Hematopoietic multipotent progenitor cell treated with erythropoietin and hydrocortisone succinate and interleukin-3 and kit ligand, for 15 days (in vitro differentiated cells): ENCODE measurements at places on chromosomes 3 and 15.
A peak's percentile ranks its signal among the peaks of the same experiment; 100 is the strongest.

DNA sequence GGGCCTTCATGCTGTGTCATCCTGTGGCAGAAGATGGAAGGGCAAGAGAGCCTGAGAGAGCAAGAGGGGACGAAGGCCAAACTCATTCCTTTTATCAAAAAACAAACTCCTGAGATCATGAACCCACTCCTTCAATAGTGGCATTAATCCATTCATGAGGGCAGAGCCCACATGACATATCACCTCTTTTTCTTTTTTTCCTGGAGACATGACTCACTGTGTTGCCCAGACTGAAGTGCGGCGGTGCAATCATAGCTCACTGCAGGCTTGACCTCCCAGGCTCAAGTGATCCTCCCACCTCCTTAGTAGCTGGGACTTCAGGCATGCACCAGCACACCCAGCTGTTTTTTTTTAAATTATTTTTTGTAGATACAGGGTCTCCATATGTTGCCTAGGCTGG, 92.0 kb upstream of the RNU6-1 start:
- no peak for DNase-seq

- no peak for DNase-seq
These were observed 945 bp downstream of the VIPR1 start for GRCh38 chr3:42503251-42503924.

DNA sequence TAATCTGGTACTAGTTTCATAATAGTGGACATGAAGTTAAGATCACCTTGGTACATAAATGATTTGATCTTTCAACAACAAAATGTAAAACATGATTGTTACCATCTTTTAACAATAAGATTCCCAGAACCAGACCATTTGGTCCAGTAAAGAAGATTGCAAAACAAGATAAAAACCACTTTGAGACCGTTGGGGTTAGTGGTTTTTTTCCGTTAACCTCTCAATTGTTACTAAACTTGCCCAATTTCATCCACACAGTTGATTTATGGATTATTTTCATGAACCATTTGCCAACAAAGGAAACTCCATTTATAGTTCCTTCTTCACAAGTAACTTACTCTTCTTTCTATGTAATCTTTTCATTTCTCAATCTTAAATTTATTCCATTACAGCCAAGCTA, 53.8 kb downstream of the ATP8B4 start:
- no peak for DNase-seq

GRCh38 chr15:31265871-31266711, 60.5 kb upstream of the KLF13 start:
- peak; percentile 97 for DNase-seq

DNA sequence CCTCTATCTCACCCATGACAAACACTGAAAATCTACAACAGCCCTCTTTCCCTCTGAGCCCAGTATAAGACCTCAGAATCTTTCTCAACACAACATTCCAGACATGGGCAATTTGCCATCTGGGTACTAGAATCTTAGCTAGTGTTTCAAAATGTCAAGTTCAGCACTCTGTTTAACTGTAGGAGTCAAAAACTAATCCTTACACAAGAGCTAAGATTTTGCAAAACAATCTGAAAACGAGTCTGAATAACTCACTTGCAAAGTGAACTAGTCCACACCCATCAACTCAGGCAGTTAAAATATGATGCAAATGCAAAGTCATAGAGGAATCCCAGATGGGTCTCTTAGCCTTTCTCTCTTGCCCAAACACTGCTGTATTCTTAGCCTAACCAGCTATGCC, 67.8 kb downstream of the GPR176 start:
- no peak for DNase-seq

- no peak for DNase-seq
These were observed 4.3 kb upstream of the AP4E1 start for GRCh38 chr15:50904211-50904610.

GRCh38 chr3:38095669-38096483, 41.1 kb downstream of the ACAA1 start:
- DNase-seq, result no peak

DNA sequence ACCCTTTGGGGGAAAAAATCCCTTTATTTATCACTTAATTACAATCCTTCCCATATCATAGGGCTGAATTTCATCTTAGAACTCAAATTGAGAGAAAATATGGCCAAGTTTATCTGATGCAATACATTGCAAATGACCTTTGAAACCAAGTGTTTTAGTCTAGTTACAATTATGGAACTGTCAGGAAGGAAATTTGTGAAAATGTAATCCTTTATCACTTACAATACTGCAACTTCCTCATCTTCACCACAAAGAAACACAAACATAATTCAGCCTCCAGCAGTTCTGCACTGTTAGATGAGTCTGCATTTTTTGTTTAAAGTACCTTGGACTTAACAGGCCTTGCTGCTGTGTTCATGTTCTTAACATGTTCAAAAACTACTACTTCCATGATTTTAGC, 4.6 kb downstream of the CCPG1 start:
- DNase-seq, result peak; percentile 46

- no peak for DNase-seq
These were observed 150.6 kb downstream of the DUT start for GRCh38 chr15:48481802-48482201.

GRCh38 chr3:4786431-4786830, 192.8 kb upstream of the BHLHE40 start:
- DNase-seq, result no peak

GRCh38 chr15:26972636-26973035, 1.7 kb downstream of the GABRG3 start:
- DNase-seq, result no peak

GRCh38 chr15:34301058-34301457, 36.5 kb downstream of the SLC12A6 start:
- DNase-seq, result no peak

DNA sequence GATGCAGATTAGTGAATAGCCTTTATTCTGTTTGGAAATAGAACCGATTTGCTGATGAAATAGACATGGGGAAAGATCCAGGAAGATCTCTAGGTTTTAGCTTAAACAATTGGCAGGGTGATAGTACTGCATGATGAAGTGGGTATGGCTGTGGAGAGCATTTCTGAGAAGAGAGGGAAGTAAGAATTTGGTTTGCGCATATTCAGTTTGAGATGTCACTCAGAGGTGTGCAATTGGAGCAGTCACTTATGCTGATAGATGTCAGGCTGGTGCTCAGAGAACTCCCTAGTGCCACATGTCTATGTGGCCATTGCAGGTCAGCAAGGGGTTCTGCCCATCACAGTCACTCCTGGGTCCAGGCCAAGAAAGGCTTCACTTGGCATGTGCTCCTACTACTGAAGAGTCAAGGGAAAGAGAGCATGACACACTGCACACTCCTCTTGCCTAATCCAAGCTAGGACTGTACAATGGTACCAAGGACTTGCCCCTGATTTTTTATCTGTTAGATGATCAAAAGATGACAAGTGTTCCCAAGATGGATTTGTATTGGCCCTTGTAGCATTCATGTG, 57.2 kb upstream of the ST8SIA2 start:
- no peak for DNase-seq

DNA sequence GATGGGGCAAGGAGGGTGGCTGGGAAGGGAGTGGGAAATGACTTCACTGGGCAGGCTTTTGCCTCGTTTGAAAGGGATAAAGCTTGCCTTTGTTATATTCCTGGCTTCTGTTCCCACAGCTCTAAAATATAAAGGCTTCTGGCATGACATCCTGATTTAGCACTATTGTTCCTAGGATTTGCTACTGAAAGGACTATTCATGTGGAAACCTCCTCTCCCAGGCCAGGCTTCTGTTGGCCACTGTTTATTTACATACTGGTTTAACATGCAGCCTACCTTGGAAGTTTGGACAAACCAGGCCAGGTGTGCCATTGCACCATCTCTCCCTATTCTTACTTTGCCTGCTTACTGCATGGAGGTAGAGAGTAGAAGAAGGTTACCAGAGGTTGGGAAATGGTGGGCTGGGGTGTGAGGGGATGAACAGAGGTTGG, 2.4 kb upstream of the LMCD1 start:
- DNase-seq, result no peak

DNA sequence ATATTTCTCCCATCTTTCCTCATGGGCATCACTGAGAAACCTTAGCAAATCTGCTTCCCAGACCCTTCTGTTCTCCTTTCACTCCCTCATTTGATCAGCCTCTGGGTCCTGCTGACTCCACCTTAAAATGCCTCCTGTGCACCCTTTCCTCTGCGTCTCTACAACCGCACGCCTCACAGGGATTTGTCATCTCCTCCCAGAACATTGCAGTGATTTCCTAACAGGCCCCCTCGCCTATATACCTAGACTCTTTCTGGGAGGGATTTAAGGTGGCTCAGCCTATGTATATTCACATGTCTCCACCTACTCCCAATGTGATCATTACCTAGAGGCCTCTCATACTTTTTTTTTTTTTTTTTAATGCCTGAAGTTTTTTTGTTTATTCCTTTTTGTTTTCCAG, 69.2 kb downstream of the LIPC start:
- DNase-seq, result no peak

GRCh38 chr3:159988617-159989271, at the start of gene IL12A:
Gene IL12A (plus strand): TSS chr3:159988835.
- peak; percentile 62 for DNase-seq

DNA sequence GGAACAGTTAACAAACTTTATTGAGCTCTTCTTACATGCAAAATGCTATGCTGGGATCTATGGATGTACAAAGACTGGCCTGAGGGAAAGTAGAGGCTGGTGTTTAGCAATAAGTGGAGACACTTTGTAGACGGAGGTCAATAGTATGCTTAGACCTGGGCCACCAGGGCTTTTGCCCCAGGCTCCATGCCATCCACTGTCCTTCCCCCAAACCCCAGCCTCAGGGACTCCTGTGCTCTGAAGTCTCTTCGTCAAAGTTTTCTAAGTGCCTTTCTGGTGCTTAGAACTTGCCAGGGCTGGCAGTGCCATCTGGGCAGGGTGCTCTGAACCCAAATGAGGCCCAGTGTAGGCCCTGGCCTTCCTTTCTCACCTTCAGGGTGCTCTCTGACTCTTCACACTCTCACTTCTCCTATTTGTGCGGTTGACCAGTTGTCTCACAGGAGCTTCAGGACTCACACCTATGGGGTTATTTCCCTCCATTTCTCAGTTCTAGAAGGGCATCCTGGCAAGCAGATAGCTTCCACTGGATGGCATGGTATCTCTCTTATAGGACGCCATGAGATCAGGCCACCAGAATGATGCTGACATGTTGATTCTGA, 21.8 kb upstream of the KCNAB1 start:
- no peak for DNase-seq

DNA sequence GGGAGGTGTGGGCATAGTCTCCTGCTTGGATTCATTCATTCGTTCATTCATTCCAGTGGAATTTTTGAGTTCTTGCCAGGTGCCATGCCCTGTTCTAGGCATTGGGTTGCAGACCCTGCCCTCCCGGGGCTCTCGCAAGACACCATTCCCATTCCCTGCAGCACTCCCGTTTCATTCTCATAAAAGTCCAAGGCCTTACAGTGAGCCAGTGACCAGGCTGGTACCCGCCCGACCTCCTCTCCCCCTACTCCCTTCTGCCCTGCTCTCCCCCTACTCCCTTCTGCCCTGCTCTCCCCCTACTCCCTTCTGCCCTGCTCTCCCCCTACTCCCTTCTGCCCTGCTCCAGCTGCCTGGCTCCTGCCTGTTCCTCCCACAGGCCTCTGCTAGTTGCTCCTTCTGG, 41.9 kb downstream of the AMOTL2 start:
- no peak for DNase-seq

- DNase-seq, result no peak
These were observed 8.0 kb upstream of the LRRIQ4 start for GRCh38 chr3:169804681-169805080.

GRCh38 chr3:179840985-179841384, 188.1 kb downstream of the USP13 start:
- DNase-seq, result no peak

DNA sequence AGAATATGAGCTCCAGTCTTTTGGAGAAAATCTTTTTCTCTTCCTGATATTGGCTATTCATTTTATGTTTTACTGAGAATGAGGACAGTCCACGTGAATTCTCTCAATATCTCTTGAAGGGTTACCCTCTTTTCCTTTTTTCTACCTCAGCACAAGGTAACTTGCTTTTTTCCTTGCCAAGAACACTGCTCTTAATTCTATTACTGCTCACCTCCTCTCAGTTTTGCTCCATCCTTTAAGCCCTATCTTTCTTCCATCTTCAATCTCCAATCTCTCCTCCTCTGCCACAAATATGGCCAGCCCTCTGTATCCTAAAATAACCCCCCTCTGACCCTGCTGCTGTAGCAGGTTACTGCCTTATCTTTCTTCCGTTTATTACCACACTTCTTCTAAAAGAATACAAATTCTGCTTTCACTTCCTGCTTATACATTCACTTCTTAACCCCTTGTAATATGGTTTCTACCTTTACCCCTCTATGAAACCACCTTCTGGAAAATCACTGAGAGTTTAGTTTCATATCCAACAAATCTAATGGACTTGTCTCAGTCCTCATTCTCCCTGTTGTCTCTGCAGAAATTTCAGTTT, 89.0 kb downstream of the NFKBIZ start:
- no peak for DNase-seq

DNA sequence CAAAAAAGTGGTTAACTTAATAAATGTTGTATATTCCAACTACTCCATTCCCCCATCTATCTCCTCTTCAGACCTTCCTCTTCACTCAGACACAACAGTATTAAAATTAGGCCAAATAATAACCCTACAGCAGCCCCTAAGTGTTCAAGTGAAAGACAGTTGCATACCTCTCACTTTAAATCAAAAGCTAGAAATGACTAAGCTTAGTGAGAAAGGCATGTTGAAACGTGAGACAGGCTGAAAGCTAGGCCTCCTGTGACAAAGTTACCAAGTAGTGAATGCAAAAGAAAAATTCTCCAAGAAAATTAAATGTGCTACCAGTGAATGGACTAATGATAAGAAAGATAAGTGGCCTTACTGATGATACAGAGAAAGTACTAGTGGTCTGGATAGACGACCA, 71.7 kb downstream of the ANKRD28 start:
- DNase-seq, result no peak

DNA sequence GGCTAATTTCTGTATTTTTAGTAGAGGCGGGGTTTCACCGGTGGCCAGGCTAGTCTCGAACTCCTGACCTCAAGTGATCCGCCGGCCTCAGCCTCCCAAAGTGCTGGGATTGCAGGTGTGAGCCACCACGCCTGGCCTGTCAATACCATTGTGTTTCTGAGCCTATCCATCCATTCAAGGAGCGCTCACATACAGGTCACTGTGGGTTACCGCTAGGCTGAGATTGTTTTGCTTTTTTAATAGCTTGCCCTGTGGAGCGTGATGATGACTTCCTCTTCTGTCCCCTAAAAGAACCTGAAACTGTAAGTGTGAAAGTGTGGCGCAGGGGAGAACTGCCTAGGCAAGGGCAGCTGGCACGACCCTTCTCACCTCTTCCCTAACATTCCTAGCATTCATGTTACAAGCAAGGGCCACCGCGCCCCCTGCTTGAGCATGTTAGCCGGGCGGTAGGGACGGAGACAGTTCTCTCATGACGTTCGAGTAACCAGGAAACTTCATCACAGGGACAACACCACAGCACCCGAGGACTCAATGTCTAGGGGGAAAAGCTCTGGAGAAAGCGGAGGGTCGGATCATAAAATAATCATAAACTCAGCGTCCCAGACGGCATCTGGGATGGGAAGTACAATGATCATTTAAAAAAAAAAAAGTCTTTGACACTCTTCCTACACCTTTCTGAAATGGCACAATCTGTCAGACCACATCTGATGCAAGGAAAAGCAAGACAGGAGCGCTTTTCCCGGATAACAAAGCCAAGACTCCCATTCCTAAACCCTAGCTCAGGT, 790 bp downstream of the LAMP3 start:
- DNase-seq, result no peak

- DNase-seq, result no peak
These were observed 239.7 kb downstream of the UBE2E2 start for GRCh38 chr3:23442598-23443383.
